MCF 10A (cell line): ENCODE measurements at places on chromosomes 6 and 20.
A peak's percentile ranks its signal among the peaks of the same experiment; 100 is the strongest.

DNA sequence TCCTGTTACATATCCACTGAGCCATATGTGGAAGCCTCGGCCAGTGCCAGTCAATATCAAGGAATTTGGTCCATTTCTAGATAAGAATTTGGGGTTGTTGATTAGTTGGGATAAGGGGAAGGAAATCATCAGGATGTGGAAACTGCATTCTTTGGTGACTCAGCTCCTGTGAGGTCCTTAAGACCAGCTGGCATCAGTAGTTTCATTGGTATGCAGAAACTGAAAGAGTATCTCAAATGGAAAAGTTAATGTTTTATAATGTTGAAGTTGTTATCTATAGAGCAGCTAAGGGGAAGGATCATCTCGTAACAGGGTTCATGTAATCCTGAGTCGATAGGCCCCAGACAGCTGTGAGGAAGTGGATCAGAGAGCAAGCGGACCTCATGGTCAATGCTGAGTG, 87.9 kb upstream of the PRND start:
- peak; percentile 22 for DNase-seq

DNA sequence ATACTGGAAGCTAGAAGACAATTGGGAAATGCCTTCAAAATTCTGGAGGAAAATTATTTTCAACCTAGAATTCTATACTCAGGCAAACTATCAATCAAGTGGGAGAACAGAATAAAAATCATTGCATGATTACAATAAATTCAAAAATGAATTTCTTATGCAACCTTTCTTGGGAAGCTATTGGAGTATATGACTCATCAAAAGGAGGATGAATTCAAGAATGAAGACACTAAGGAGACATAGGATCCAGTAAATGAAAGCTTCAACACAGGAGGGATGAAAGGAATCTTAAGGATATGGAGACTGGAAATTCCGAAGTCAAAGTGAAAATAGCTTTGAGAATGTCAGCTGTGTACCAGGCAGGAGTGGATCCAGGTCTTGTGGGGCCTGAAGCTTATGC, 12.6 kb upstream of the UBR2 start:
- peak; percentile 33 for DNase-seq

- DNase-seq = no peak
These were observed 867 bp downstream of the TCF21 start for GRCh38 chr6:133889557-133890403.

DNA sequence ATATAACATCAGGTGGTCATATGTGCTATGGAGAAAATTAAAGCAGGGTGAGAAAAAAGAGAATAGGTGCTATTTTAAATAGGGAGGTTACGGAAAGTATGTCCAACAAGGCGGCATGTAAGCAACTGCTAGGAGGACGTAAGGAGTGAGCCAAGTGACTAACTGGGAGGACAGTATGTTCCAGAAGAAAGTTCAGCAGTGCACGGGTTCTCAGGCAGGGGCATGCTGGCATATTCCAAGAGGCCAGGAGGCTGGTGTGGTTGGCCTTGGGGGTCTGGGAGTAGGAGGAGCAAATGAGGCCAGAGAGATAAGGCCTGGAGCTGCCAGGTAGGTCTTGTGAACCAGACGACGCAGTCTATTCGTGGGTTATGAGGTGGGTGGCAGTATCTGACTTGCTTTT, 112.4 kb downstream of the ARMC2 start:
- DNase-seq = no peak

DNA sequence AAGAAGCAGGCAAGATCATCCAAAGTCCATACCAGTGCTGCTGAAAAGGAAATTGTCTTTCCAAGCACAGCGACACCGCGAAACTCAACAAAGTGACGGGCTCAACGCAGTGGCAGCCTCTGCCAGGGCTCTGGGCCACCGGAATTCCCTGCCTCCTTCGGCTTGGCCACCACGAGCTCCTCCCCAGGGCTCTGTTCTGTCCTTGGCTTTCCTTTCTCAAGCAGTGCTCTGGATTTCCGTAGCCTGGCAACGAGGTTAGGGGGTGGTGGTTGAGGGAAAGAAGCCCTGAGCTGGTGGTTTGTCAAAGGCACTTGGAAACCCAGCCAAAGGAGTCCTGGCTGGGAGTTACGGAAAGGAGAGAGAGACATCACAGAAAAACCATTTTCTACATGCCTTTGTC, 31.2 kb downstream of the PRR18 start:
- DNase-seq = no peak

DNA sequence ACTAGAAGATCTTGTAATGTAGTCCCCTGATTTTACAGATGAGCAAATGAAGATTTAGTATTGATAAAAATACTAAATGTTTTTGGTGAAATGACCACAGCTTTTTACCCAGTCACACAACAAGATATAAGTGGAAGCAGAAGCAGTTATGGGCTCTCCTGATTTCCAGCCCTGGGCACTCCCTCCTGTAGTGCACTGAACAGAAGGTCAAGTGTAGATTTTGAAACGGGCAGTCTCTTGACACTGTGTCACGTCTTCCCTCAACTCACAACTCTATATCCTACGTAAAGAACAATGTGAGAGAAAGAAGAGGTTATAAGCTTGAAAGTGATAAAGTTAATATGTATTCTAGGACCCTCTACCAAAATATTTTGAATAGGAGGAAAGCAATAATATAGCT, 23.3 kb downstream of the TMEM200A start:
- DNase-seq = no peak

- DNase-seq = peak; percentile 95
These were observed 9.5 kb upstream of the PAQR8 start for GRCh38 chr6:52352239-52353018.
